Stimulated activated naive B cell treated with anti-CD40 and anti-IgM and Interleukin-4, amounts not matched to agents 10 μg/mL and 1 μg/mL and 100 μg/mL, for 72 hours (primary cell): ENCODE measurements at places on chromosomes 16 and 17.
A peak's percentile ranks its signal among the peaks of the same experiment; 100 is the strongest.

GRCh38 chr16:49806446-49806845 lies 49.5 kb downstream of the ZNF423 start:
- no peak for DNase-seq

DNA sequence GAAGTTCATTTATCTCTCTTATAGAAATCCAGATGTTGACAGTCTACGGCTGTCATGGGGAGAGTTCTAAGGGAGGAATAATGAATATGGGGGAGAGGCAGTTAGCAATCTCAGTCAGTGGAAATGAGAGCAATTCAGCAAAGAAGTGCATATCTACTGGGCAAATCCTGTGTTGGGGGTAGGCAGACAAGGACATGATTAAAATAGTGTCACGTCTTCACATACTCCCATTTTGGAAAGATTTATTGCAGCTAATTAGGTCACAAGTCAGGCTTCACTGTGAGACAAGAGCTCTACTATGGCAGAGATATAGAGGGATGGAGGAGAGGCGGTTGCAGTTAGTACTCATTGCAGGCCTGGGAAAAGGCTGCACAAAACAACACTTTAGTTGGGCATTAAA lies 29.8 kb downstream of the LRRC36 start:
- DNase-seq: no peak

- DNase-seq: no peak
These were observed 43.3 kb downstream of the PARN start for GRCh38 chr16:14586637-14587305.

GRCh38 chr16:15427648-15428239 lies 6.6 kb upstream of the BMERB1 start:
- no peak for DNase-seq

DNA sequence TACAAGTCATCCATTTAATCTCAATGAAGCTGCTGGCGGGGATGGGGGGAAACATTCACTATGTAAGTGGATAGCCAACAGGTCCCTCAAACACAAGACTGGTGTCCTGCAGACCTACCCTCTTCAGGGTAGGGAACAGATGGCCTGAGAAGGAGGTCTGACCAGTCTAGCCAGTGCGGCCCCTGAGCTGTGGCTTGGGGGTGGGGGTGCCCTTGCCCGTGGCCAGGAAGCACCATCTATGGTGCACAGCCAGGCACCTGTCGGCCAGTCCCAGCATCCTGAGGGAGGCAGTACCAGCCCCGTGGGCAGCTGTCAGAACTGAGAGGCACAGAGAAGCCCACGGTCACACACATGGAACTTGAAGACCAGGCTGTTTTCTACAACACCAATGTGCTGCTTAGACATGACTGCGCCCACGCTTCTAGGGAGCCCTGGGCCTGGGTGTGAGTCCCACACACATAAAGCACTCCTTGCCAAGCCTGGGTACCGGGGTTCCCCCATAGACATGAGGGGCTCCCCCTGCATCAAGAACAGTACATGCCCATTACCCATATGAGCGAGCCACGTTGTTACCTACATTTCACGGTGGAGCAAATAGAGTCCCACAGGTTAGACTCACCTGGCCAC lies 40.9 kb downstream of the RMI2 start:
- peak; percentile 28 for DNase-seq
